Activated T-helper 9 cell treated with anti-CD3 and anti-CD28 coated beads, Interleukin-2, amount 50 U/mL, for 16 hours (primary cell): ENCODE measurements at places on chromosomes 3 and 15.

DNA sequence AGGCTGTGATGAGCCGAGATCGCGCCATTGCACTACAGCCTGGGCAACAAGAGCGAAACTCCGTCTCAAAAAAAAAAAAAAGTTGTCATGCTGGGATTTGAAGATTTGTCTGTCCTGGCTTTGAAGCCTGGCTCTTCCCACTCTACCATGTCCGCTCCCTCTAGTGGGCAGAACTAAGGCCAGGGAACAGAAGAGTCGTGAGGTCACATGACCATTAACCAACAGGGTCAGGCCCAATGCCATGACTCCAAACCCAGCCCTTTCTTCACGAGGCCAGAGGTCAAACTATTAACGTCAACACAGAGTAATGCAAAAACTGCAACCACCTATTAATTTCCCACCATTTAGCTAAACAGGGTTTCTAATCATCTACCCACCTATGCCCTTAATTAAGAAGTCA is 212.1 kb downstream of the ADAMTS17 start:
- DNase-seq, result no peak

DNA sequence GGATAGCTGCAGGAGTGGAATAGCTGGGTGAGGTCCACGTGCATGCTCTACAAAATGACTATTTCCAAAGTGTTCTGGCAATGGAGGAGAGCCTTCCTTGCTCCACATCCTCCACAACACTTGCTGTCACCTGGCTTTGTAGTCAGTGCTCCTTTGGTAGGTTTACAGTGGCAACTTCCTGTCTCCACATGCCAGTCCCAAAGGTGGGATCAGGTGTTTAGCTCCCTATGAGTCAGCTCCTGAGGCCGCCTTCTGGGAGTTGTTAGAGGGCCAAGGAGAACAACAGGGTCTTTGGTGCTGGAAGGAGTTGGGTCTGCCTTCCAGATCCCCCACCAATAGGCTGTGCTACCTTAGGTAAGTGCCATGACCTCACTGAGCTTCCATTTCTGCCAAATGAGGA is 15.3 kb upstream of the LIMD1 start:
- no peak for DNase-seq

DNA sequence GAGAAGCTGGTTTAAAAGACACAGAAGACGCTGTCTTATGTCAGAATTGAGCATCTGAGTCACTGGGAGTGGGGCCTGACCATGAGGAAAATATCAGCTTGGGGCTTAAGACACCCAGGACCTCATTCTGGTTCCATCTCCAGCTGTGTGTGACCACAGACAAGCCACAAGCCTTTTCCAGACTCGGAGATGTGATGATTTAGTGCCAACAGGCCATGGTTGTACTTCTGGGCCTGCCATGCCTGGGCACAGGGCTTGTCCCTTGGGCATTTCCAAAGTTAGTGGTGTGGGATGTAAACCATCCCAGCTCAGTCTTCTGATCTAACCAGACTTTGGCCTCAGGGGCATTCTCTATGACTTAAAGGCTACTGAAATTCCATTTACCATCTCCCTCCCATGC is 269.8 kb downstream of the RYR3 start:
- DNase-seq, result no peak

- no peak for DNase-seq
Observed at GRCh38 chr15:69489073-69489571, 36.5 kb downstream of the RPLP1 start.

- DNase-seq, result no peak
Observed at GRCh38 chr3:182092662-182093262, 381.0 kb downstream of the SOX2 start.

DNA sequence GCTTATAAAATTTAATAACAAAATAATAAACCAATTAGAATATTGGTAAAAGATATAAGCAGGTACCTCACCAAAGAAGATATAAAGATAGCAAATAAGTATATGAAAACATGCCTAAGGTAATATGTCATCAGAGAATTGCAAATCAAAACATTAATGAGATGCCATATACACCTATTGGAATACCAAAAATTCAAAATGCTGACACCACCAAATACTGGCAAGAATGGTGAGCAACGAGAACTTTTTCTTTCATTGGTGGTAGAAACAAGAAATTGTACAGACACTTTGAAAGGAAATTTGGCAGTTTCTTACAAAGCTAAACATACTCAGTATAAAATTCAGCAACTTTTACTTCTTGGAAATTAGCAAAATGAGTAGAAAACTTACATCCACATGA is 346.9 kb upstream of the ROBO1 start:
- DNase-seq, result no peak

GRCh38 chr3:88005066-88005465 is 53.7 kb downstream of the CGGBP1 start:
- DNase-seq, result no peak

GRCh38 chr3:76824658-76825240 is 215.2 kb upstream of the ROBO2 start:
- no peak for DNase-seq

- no peak for DNase-seq
Observed at GRCh38 chr3:180617049-180617448, 15.1 kb downstream of the TTC14 start.

DNA sequence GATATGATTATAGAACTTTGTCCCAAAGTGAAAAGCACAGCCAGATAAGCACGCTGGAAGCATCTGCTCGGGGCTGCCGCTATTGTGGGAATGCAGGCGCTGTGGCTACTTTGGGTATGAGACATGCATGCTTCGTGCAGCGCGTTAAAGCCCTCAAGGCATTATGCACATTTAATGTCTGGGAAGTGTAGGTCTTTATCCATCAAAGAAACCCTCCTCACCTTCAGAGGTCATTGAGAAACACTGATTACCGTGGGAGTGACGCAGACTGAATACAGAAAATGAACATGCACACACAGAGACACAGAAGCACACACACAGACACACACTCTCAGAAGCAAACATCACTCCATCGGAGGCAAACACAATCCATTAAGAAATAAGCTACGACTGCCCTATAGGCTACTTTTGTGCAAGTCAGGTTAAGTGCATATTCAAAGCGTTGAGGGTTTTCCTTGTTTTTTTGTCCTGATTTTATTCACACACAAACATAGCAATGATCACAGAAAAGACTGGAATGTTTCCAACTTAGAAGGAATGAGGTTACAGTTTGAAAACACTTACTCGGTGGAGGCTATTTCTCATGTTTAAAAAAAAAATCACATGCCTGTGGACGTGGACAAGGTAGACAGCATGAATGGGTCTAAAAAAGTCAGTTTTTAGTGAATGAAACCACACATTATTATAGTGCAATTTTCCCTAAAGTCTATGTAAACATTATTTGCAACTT is 68.5 kb downstream of the PLCH1 start:
- no peak for DNase-seq

- DNase-seq, result no peak
Observed at GRCh38 chr3:11507719-11508118, 136.0 kb downstream of the VGLL4 start.

GRCh38 chr15:66249605-66250174 is 3.9 kb downstream of the MEGF11 start:
- no peak for DNase-seq

GRCh38 chr3:19945534-19945933 is 1.4 kb upstream of the RAB5A start:
- no peak for DNase-seq
